Activated CD4-positive, alpha-beta memory T cell treated with anti-CD3 and anti-CD28 coated beads for 36 hours (primary cell): ENCODE measurements at places on chromosomes 1 and 21. TPM values are rescaled to one million over a fixed set of nuclear protein-coding genes. Genes with fewer than 3 reads are reported as not detected.

Gene LPAR3
- total RNA-seq = 0.83 TPM

- H3K4me3 ChIP-seq = peak overlapping the region; percentile 56
- peak; percentile 32 for DNase-seq
- H3K36me3 ChIP-seq = peaks cover 5% of the 10 kb centered on the region
- H3K27ac ChIP-seq = no peak overlapping the region
Measured at GRCh38 chr1:61079898-61080336, 2.4 kb upstream of the NFIA start.

DNA sequence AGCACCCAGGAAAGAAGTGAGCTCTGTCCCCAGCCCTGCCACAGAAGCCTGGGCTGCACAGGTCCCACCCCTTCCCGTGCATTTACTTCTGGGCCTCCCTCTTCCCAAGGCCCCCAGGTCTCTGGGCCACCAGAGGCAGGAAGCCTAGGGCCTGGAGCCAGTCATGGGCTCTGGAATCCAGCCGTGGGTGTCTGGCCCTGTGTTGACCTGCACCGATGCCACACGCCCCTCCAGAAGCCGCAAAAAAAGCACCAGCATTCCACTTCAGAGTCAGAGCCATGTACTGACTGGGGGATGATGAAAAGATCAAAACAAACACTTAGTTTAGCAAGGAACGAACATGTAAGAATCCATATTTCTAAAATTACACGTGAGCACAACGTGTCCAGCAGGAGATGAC lies 141.7 kb downstream of the NPHP4 start:
- DNase-seq = no peak
- H3K4me3 ChIP-seq = no peak overlapping the region
- peaks cover 5% of the 10 kb centered on the region for H3K27me3 ChIP-seq
- no peaks in the 10 kb centered on the region for H3K36me3 ChIP-seq

GRCh38 chr21:36873513-36873912 lies 93.0 kb downstream of the HLCS start:
- H3K27me3 ChIP-seq = no peaks in the 10 kb centered on the region
- no peak overlapping the region for H3K4me3 ChIP-seq
- no peak for DNase-seq
- peaks cover 7% of the 10 kb centered on the region for H3K36me3 ChIP-seq
- no peaks in the 10 kb centered on the region for H3K4me1 ChIP-seq

Gene RCC2
- 90.6 TPM for total RNA-seq

Gene HCRTR1
- not detected for total RNA-seq

Gene LAMC1
- total RNA-seq = 0.19 TPM

DNA sequence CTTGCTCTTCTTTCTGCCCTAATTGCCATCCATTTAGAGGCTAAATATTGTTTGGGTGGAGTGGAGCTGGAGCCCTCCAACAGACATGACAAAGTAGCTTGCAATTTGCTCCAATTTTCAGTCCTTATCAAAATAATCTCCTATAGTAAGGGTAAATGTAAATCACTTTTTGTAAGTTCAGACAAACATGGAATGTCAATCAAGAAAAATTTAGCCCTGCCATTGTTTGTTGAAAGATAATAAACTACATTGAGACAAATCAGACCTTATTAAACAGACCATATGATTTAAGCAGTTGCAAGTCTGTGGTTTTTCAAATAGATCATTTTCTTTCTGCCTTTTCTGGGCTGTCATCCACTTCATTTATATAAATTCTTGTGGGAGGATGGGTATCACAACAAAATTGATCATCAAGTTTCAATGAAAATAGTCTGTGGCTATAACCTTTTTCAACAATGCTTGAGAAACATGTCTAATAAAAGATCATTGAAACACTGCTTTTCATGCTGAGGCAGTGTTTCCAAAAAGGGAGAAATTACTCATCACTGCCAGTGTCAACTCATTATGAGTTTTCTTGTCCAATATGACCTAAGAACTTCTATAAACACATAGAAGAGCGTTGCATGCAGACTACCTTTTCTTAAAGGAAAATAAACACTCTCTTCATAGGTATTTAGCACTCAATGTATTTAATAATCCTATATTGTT lies 1152.0 kb upstream of the B3GALT2 start:
- H3K36me3 ChIP-seq = no peaks in the 10 kb centered on the region
- H3K4me3 ChIP-seq = no peak overlapping the region

GRCh38 chr1:1573843-1574720 lies 581 bp downstream of the SSU72 start:
- H3K36me3 ChIP-seq = peaks cover 13% of the 10 kb centered on the region
- peaks cover 36% of the 10 kb centered on the region for H3K4me1 ChIP-seq
- peak overlapping the region; percentile 88 for H3K4me3 ChIP-seq
- peak; percentile 79 for DNase-seq
- H3K27ac ChIP-seq = peak overlapping the region; percentile 94

GRCh38 chr21:43189936-43190335 lies 21.1 kb downstream of the CRYAA start:
- peaks cover 1% of the 10 kb centered on the region for H3K27me3 ChIP-seq
- DNase-seq = no peak
- H3K4me1 ChIP-seq = no peaks in the 10 kb centered on the region
- H3K36me3 ChIP-seq = no peaks in the 10 kb centered on the region
- no peak overlapping the region for H3K27ac ChIP-seq
- no peak overlapping the region for H3K4me3 ChIP-seq
